H1 (cell line): ENCODE measurements at places on chromosomes 5 and 9. TPM values are rescaled to one million over a fixed set of nuclear protein-coding genes. Genes with fewer than 3 reads are reported as not detected.

DNA sequence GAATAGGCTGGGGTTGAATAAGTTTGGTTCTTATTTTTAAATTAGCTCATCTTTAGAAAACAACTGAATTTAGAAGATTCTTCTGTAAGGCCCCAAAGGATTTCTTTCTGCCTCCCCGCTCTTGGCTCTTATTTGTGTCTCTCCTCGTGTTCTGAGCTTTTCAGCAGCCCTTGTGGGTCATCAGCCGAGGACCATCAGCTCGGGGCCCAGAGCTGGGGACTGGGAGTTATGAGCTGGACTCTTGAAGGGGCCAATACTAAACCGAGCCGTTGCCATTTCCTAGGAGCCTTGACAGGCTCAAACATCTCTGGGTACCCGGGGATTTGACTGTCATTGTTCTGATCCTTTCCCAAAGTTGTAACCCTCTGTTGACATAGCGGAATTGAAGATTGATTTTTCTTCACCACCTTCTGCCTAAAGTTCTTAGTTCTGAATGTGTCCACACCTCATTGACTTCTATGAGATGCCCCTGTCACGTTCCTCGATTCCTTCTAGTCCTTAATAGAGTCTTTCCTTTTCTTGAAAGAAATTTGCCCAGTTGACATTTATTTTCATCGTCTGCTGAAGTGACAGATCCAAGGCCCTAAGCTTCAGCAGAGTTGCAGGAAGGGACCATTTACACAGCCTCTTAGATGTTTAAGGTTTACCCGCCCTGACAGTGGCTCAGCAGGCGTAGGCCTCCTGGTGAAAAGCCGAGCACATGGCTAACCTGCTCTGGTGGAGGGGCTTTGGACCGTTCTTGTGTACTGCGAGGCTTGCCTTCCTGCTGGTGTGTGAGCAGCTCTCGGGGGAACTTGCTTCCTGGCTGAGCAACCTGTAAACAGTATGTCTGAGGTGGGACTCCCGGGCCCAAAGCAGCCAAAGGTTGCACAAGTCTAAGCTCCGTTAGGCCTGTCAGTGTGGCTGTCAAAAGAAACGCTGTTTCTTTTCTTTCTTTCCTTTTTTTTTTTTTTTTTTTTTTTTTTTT lies 24.0 kb downstream of the ABL1 start:
- H3K36me3 ChIP-seq: peaks cover 32% of the 10 kb centered on the region
- H3K27ac ChIP-seq: no peak overlapping the region
- H3K4me1 ChIP-seq: no peaks in the 10 kb centered on the region
- H3K4me3 ChIP-seq: no peak overlapping the region
- no peaks in the 10 kb centered on the region for H3K27me3 ChIP-seq

Gene FAM200C
- polyA plus RNA-seq: 1.6 and 2.6 TPM in 2 replicates

GRCh38 chr5:5688194-5688924 lies 265.9 kb downstream of the ICE1 start:
- DNase-seq: no peak
- H3K27ac ChIP-seq: no peak overlapping the region
- H3K36me3 ChIP-seq: no peaks in the 10 kb centered on the region
- H3K27me3 ChIP-seq: no peaks in the 10 kb centered on the region
- no peak overlapping the region for H3K4me3 ChIP-seq

Gene ACTL7A
- polyA plus RNA-seq: not detected in 2 replicates

GRCh38 chr5:175749591-175749990 lies 91.7 kb downstream of the HRH2 start:
- 0 out of 2 replicates have a peak, but pooled peaks cover 2% of the 10 kb centered on the region for H3K4me1 ChIP-seq
- DNase-seq: no peak
- H3K27ac ChIP-seq: no peak overlapping the region
- no peak overlapping the region for H3K4me3 ChIP-seq
- no peaks in the 10 kb centered on the region for H3K27me3 ChIP-seq
- no peaks in the 10 kb centered on the region for H3K36me3 ChIP-seq

DNA sequence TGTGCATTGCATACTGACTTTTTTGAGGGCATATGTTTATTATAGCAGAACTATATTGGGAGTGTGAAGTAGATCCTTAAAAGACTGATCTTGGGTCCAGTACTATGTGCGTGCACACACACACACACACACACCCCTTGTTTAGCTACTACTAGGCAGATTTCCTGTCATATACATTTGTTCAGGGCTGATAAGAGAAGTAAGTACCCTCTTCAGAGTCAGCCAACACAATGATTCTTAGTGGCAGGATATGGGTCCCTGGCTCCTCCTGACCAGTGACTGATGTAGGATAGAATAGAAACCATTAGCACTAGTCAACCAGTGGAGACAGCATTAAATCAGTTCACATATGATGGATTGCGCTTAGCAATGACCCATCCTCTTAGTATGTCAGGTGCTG lies 76.2 kb upstream of the MIER3 start:
- DNase-seq: no peak
- H3K27me3 ChIP-seq: no peaks in the 10 kb centered on the region
- no peaks in the 10 kb centered on the region for H3K4me1 ChIP-seq
- no peaks in the 10 kb centered on the region for H3K36me3 ChIP-seq

DNA sequence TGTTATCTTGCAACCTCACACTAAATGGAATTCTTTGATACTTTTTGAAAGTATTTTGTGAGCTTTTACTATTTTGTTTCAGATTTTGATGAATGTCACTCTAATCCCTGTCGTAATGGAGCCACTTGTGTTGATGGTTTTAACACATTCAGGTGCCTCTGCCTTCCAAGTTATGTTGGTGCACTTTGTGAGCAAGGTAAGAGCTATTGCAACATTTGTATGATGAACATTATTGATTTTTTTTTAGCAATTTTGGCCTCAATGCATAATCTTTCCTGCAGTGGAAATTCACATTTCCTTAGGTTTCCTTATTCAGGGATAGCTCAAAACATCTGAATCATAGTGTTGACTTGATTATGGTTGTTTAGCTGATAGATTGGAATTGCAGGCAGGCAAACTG lies 76.3 kb downstream of the VCAN start:
- H3K36me3 ChIP-seq: peaks cover 64% of the 10 kb centered on the region
- no peak overlapping the region for H3K27ac ChIP-seq
- no peak for DNase-seq
- no peaks in the 10 kb centered on the region for H3K4me1 ChIP-seq
- no peak overlapping the region for H3K4me3 ChIP-seq
- no peaks in the 10 kb centered on the region for H3K27me3 ChIP-seq

GRCh38 chr5:117065161-117065560 lies 490.5 kb upstream of the SEMA6A start:
- DNase-seq: no peak
- no peak overlapping the region for H3K27ac ChIP-seq
- H3K4me1 ChIP-seq: no peaks in the 10 kb centered on the region
- no peaks in the 10 kb centered on the region for H3K27me3 ChIP-seq

Gene WNT8A
- polyA plus RNA-seq: 0.06 TPM in 1 of 2 replicates, not detected in the other

Gene FAM221B
- 0.03 TPM in 1 of 2 replicates, not detected in the other for polyA plus RNA-seq

DNA sequence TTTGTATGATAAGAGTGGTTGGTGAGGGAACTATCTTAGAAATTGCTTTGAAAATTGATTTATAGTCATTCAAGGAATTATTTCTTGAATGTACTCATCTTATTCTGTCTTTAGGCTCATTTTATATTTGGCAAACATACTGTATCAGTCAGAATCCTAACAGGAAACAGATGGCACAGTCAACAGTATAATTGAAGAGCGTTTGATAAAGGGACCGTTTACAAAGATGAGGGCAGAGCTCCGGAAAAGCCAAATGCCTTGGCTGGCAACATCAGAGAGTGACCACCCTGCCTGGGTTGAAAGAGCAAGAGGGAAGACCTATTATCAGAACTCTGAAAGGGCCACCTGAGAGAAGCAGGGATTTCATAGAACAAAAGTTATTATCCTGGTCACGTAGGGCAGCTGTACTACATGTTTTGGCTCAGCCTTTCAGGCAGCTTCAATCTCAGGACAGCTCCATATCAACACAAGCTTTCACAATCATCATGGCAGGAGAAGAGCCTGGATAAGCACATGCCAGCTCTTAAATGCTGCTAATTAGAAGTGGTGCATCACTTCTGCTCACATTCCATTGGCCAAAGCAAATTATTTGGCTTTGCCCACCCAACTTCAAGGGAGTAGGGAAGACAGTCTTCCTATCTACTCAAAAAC lies 47.2 kb upstream of the ARL15 start:
- no peaks in the 10 kb centered on the region for H3K4me1 ChIP-seq
- no peaks in the 10 kb centered on the region for H3K36me3 ChIP-seq
- H3K27me3 ChIP-seq: no peaks in the 10 kb centered on the region
- DNase-seq: no peak
- no peak overlapping the region for H3K4me3 ChIP-seq
- no peak overlapping the region for H3K27ac ChIP-seq

- DNase-seq: no peak
- H3K27me3 ChIP-seq: no peaks in the 10 kb centered on the region
- no peak overlapping the region for H3K4me3 ChIP-seq
- no peak overlapping the region for H3K27ac ChIP-seq
These were observed 215.7 kb upstream of the S1PR3 start for GRCh38 chr9:88775559-88775958.

Gene ZNF169
- polyA plus RNA-seq: 6.7 and 9.0 TPM in 2 replicates

Gene SLC6A7
- 0.02 and 0.12 TPM in 2 replicates for polyA plus RNA-seq
